Activated naive CD8-positive, alpha-beta T cell treated with anti-CD3 and anti-CD28 coated beads, Interleukin-2, amount 10 ng/mL, durations not matched to agents 7 days and 5 days (primary cell): ENCODE measurements at places on chromosomes 7 and 10. TPM values are rescaled to one million over a fixed set of nuclear protein-coding genes. Genes with fewer than 3 reads are reported as not detected.

DNA sequence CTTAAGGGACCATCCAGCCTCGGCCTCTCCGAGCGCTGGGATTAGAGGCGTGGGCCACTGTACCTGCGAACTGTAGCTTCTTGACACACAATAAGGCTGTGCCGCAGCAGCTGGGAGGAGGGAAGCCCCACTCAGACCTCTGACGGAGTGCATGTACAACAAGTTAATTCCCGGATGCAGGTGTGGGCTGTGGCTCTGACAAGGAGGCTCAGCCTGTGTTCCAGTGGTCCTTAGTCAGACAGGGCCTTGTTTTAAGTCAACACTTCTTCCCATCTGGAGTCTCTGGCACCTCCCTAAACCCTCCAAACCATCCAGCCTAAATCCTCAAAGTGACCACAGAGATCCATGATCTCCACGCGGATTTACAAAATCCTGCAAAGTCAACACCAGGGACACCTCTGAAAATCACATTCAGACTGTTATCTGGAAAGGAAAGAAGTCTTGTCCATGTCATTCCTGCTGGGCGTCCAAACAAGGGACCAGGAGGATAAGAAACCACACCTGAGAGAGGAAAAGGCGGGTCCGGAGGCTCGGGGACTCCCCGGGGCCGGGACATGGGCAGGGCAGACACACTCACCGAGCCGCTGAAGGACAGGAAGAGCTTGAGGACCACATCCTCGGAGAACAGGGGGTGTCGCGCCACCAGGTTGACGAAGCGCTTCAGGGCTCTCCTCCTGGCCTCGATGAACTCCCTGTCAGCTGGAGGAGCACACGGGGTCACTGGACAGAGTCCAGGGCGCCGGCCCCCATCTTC is 29.4 kb downstream of the NUDT1 start:
- DNase-seq, result no peak

DNA sequence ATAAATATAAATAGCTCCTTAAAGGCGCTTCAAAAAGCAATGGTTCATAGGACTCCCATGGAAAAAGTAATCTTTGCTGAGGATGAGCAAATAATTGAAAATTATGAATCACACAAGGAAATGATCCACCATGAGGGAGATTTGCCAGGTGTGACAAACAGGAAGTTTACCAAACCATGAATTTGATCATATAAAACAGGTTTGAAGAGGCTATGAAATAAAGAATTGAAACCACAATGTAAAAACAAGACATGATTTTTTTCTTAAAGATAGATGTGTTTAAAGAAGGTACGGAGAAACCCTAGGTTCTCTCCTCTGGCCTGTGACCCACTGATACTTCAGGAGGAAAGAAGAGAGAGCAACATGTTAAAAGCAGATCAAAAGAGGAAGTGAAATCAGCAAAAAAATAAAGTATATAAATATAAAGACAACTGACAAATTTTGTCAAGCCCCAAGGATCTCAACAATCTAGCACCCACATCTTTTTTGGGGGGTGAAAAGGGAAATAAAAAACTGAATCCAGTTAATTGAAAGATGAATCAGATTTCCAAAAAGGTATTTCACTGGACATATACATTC is 111.3 kb upstream of the ASAH2 start:
- no peak for DNase-seq

DNA sequence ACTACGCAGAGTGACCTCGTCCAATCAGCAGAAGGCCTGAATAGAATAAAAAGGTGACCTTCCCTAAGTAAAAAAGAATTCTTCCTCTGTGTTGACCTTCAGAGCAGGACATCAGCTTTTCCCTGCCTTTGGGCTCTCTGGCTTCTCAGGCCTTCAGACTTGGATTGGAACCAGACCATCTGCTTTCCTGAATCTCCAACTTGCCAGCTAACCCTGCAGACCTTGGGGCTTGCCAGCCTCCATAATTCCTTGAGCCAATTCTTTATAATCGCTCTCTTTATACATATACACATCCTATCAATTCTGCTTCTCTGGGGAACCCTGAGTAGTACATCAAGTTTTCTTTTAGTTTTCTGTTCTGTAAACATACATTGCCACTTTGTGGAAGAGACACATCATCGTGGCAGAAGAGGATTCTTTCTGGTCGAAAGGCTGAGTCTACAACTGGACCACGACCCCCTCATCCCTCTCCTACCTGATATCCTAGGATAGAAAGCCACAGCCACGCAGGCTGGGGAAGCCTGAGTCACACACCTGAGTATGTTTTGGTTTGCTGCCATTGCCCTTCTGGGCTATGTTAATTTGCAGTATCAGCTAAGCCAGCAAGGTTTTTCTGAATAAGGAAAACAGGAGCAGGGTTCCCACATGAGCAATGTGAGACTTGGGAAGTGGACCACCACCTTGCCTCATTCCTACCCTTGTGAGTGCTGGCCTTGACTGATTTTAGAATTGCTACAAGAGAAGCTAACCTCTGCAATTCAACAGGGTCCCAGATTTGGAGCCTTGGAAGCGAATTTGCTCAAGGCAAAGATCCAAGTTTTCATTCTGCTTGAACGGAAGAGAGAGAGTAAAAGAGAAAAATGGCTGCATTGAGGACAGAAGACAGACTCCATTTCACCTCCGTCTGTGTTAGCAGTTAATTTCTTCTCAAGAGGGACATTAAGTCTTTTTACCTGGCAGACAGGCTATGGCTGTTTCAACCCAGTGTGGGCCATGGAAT is 445.2 kb upstream of the FZD8 start:
- DNase-seq, result no peak

- DNase-seq, result no peak
Measured at GRCh38 chr7:112757337-112757736, 32.9 kb downstream of the TMEM168 start.

DNA sequence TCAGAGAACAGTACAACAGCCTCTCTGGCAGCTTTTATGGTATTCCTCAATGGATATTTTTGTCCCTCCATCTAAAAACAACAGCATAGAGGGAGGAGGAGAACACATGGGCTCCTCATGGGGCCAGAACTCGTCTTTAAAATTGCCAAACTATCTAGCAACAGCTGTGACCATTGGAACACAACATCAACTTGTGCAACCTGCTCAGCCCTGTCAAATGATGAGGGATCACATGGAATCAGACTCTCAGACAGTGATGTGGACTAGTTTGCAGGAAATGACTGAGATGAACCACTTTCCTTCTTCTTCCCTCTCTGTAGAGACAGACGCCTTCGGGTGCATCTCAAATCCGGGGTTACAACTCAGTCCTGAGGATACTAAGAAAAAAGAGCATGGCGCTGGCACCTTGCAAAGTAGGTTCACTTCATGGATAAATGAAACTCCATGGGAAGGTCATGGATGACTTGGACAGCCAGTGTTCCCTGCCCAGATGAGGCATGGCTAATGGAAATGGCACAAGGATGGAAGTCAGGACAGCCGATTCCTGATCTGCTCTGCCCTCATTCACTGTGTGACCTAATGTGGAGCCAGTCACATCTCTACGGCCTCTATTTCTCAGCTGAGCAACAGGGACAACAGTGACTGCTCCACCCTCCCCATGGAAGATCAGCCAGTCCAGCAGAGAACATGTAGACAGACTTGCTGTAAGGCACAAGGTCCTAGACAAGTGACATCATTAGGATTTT is 24.6 kb upstream of the DGKI start:
- DNase-seq, result no peak

- no peak for DNase-seq
Measured at GRCh38 chr7:138934861-138935260, 46.3 kb downstream of the KIAA1549 start.

DNA sequence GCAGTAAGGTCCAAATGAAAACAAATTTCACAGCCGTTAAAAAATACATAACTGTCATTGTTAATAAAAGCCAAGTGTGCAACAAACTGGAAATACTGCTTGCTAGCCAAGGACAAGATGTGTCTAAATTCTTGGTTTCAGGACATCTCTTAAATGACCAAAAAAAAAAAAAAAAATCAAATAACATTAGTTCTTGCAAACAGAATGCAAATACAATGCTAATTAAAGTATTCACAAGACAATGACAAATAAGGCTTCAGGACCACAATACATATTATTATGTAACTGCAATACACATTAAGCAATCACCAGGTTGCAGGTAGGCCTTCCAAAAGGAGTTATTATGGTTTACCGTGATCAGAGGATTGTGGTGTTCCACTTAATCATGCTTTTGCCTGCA is 3.6 kb downstream of the ARHGAP21 start:
- DNase-seq, result no peak

GRCh38 chr7:130293521-130293920 is 560 bp downstream of the CPA4 start:
- no peak for DNase-seq

GRCh38 chr7:67716729-67717128 is 720.1 kb downstream of the TYW1 start:
- DNase-seq, result no peak

Gene SIRT1
- 31.7 TPM for total RNA-seq

Gene TMEM254
- 13.2 TPM for total RNA-seq

Gene GDF2
- not detected for total RNA-seq

Gene MNX1
- not detected for total RNA-seq

Gene LYZL1
- total RNA-seq, result not detected
